T-helper 1 cell (primary cell): ENCODE measurements at places on chromosomes 13 and 19.

GRCh38 chr19:56927791-56928207 lies 87.3 kb upstream of the PEG3 start:
- DNase-seq: no peak

GRCh38 chr13:44637581-44637980 lies 61.5 kb upstream of the TSC22D1 start:
- DNase-seq: no peak

GRCh38 chr19:18160493-18160970 lies 7.6 kb downstream of the PIK3R2 start:
- DNase-seq: no peak

DNA sequence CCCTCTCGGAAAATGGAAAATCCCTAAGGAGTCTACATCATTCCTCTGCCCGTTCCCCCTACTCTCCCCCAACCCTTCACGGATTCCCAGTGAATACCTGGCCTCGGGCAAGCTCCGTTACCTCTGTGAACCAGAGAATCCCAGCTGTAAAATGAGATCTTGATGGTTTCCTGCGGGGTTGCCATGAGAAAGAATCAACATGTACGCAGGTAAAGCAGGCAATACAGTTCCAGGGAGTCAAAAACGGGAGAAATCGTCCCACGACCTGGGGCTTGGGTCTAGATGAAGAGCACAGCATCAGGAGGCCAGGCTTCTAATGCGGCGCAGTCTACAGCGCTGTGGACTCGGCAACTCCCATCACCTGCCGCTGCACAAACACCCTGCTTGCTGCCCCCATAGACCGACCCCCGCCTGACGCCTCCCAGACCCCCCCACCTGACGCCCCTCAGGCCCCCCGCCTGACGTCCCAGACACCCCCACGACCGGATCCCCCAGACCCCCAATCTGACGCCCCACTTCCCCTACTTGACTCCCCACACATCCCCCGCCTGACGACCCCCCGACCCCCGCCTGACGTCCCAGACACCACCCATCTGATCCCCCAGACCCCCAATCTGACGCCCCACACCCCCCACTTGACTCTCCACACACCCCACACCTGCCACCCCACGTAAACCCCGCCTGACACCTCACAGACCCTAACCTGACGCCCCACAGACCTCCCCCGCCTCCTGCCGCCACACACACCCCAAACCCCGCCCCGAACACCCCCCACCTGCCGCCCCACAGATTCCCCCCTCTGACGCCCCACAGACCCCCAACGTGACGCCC lies 680 bp downstream of the LIG4 start:
- DNase-seq: no peak
